CD4-positive, alpha-beta T cell treated with Interleukin-6 for 4 hours (primary cell): ENCODE measurements at places on chromosomes 16 and 17.

GRCh38 chr16:16197331-16197730 is 26.0 kb downstream of the ABCC6 start:
- no peak for DNase-seq

- no peak for DNase-seq
These were observed 35.6 kb downstream of the ABCA6 start for GRCh38 chr17:69105907-69106730.

- DNase-seq = no peak
These were observed 6.8 kb upstream of the WBP2 start for GRCh38 chr17:75861927-75862317.

GRCh38 chr16:84410361-84411138 is 42.2 kb downstream of the ATP2C2 start:
- no peak for DNase-seq

- peak; percentile 55 for DNase-seq
These were observed 4.3 kb upstream of the MYL4 start for GRCh38 chr17:47204722-47205418.

GRCh38 chr16:70756071-70756470 is 44.9 kb downstream of the VAC14 start:
- DNase-seq = no peak

DNA sequence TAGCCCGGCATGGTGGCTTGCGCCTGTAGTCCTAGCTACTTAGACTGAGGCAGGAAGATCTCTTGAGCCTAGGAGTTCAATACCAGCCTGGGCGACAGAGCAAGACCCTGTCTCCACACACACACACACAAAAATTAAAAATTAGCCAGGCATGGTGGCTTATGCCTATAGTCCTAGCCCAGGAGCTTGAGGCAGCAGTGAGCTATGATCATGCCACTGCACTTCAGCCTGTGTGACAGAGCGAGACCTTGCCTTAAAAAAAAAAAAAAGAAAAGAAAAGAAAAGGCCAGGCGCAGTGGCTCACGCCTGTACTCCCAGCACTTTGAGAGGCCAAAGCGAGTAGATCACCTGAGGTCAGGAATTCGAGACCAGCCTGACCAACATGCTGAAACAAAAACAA is 23.9 kb downstream of the C17orf75 start:
- no peak for DNase-seq

DNA sequence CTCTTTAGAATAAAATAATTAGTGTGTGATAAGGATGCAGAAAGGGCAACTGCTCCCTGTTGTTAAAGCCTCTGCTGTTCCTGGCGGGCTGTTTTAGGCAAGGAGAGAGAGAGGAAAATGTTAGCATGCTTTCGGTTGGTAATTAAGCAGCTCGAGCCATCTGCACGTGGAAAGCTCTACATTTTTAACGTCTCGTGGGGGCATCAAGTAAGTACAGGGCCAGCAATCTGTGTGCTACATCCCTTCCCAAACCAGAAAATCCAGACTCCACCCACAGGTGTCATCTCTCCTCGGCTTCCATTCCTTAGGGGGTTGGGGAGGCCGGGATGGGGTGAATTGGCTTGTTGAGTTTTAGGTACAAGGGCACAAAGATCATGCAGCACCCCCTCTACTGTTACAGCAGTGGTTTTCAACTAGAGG is 62.4 kb upstream of the MARCHF10 start:
- no peak for DNase-seq

- no peak for DNase-seq
These were observed 29.9 kb downstream of the CIBAR2 start for GRCh38 chr16:85082173-85083050.

- peak; percentile 18 for DNase-seq
These were observed 59.4 kb downstream of the NUP93 start for GRCh38 chr16:56789360-56789759.

GRCh38 chr17:44830359-44831288 is 537 bp upstream of the GJC1 start:
- peak; percentile 4 for DNase-seq

- DNase-seq = no peak
These were observed at the start of gene TVP23A for GRCh38 chr16:10817963-10818941. TSS of gene TVP23A (minus strand) at chr16:10818794. CDS start at chr16:10818493, 301 bp downstream.

- DNase-seq = no peak
These were observed 80.8 kb upstream of the CCL1 start for GRCh38 chr17:34443619-34444469.

DNA sequence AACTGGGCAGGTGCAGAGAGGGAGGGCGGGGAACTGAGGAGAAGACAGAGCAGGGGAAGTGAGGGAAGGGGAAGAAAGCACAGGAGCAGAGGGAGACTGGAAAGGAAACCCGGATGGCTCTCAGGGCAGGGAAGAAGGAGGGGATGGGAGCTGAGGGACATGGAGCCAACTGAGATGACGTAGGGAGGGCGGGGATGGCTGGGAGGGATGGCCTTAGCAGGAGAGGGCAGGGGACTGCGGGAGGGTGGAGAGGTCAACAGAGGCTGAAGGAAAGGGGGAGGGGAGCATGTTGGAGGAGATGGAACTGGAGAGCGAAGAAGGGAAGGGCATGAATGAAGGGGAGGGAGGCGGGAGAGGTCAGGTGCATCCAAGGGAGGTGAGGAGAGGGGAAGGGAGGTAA is 81.9 kb downstream of the KCNJ12 start:
- no peak for DNase-seq

GRCh38 chr17:83041305-83041704 is 38.1 kb upstream of the METRNL start:
- DNase-seq = no peak

- DNase-seq = no peak
These were observed 11.9 kb downstream of the PITPNC1 start for GRCh38 chr17:67388986-67389385.

DNA sequence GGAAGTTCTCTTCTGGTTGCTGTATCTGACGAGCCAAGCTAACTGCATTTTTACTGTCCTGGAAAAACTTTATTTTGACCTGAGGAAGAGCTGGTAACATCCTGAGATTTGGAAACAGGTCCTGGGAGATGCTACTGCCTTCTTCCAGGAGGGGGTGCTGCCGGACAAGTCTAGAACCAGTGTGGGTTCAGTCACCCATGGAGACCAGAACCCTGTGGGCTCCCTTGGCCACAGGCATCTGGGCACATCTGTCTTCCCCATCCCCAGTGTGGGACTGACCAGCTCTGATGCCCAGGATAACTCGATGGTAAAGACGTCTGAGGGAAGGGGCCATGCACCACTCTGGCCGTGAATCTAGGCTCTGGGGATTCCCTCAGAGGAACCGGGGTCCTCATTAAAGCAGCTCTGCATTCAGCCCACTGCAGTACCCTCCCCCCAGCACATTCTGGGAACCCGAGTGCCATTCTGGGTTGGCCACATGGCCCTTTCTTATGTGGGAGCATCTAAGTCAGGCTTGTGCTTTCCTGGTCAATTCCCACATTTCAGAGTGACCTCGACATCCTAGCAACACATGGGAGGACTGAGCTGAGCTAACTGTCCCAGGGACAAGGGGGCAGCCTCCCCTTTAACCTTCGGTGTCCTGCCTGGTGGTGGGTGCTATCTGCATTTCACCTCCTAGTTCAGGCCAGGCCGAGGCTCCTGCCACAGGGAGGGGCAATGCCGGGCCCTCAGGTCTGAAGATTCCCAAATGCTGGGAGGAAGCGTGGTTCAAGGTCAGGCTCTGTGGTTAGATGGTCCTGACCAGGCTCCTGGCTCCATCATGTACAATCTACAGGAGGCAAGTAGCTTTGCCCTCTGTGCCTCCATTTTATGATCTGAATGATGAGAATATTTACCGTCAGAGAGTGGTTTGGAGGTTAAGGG is 6.4 kb downstream of the C16orf86 start:
- DNase-seq = peak; percentile 66
